ENCODE measurements at places on chromosomes 5 and 9. TPM values are rescaled to one million over a fixed set of nuclear protein-coding genes. Genes with fewer than 3 reads are reported as not detected.

Gene FBXL7
- 15.3 TPM for total RNA-seq

Gene SPINK7
- total RNA-seq, result not detected

Gene CDC23
- 44.1 TPM for total RNA-seq

Gene SURF2
- total RNA-seq, result 7.0 TPM

Gene PCDHGA4
- total RNA-seq, result 5.8 TPM

Gene TMEM215
- total RNA-seq, result 0.21 TPM

Gene CCDC180
- total RNA-seq, result 10.0 TPM

Gene EQTN
- total RNA-seq, result 0.74 TPM

Gene GAPT
- 3.0 TPM for total RNA-seq

Gene GPR151
- not detected for total RNA-seq

Gene PCDHGC4
- total RNA-seq, result 6.8 TPM

Gene JAKMIP2
- 4.5 TPM for total RNA-seq

Gene PCDHB5
- 7.0 TPM for total RNA-seq

Gene SPATA31C1
- total RNA-seq, result 0.16 TPM

Gene MEIKIN
- total RNA-seq, result not detected

Gene KCNMB1
- 10.8 TPM for total RNA-seq

Gene SPINK6
- total RNA-seq, result not detected

Gene POLE3
- 34.8 TPM for total RNA-seq

Gene ELOVL7
- total RNA-seq, result 2.6 TPM

Gene BDP1
- 77.4 TPM for total RNA-seq

Gene SPOCK1
- 8.9 TPM for total RNA-seq

Gene ERAP2
- 53.2 TPM for total RNA-seq

Gene SLCO6A1
- not detected for total RNA-seq

Gene ZNF618
- 7.8 TPM for total RNA-seq

Gene HOMER1
- total RNA-seq, result 20.5 TPM

Gene GFI1B
- total RNA-seq, result 0.26 TPM

Gene NFIB
- total RNA-seq, result 217 TPM
